ENCODE measurements at places on chromosomes 4 and X. TPM values are rescaled to one million over a fixed set of nuclear protein-coding genes. Genes with fewer than 3 reads are reported as not detected.
A peak's percentile ranks its signal among the peaks of the same experiment; 100 is the strongest.

GRCh38 chr4:4810092-4810774 lies 49.2 kb upstream of the MSX1 start:
- no peak for DNase-seq

DNA sequence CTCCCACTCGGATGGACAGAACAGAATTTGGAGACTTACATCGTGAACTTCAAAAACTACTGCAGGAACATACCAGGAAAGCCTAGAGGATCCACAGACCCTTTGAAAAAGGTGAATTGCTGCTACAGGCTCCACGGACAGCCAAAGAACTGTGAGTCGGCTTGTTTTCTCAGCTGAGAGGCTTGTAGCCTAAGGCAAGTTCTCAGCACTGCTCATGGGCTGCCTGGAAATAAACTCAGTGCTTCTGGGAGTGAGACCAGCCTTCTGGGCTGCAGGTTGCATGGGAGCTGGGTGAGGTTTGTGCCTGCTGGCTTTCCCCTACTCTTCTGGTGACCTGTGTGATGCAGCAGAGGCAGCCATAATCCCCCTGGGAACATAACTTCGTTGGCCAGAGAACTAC lies 1397.6 kb downstream of the FAM133A start:
- DNase-seq: no peak

The MAOA gene
- 68.9 TPM for total RNA-seq

DNA sequence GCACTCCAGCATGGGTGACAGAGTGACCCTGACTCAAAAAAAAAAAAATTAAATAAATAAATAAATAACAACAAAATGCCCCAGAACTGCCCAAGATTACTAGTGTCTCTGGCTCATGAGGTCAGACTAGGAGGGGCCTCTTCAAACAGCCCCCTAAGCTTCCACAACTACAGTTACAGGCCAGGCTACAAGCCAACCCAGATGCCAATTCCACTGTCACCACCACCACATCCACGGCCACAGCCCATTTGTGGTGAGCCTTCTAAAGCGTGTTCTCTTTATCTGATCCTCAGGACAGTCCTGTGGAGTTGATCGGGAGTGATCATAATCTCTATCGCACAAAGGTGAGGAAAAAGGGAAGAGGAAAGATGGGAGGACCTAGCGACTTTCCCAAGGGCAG lies 36.6 kb downstream of the IGFBP7 start:
- DNase-seq: no peak

GRCh38 chr4:108774809-108775530 lies 12.1 kb upstream of the ETNPPL start:
- peak; percentile 82 for DNase-seq
